Frontal cortex (tissue), 4 donors: ENCODE measurements at places on chromosomes 7 and 10.

GRCh38 chr10:34993782-34994181 is 96.4 kb downstream of the CUL2 start:
- no peak for DNase-seq

GRCh38 chr7:32501522-32501921 is 6.2 kb downstream of the AVL9 start:
- no peak for DNase-seq

DNA sequence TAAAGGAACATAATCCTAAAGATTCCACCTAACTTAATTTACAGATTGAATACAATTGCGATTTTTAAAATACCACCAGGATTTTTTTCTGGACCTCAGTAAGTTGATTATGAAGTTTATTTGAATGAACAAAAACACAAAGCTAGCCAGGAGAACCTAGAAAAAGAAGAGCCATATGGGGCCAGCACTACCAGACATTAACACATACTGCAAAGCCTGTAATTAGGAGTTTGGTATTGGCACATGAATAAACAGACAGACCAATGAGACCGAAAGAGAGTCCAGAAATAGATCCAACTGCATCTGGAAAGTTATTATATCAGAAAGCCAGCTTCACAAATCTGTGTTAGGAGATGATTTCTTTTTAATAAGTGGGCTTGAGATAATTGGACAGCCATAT is 105.5 kb upstream of the CHST15 start:
- DNase-seq: no peak

GRCh38 chr10:112132435-112132834 is 51.1 kb downstream of the GPAM start:
- DNase-seq: no peak

DNA sequence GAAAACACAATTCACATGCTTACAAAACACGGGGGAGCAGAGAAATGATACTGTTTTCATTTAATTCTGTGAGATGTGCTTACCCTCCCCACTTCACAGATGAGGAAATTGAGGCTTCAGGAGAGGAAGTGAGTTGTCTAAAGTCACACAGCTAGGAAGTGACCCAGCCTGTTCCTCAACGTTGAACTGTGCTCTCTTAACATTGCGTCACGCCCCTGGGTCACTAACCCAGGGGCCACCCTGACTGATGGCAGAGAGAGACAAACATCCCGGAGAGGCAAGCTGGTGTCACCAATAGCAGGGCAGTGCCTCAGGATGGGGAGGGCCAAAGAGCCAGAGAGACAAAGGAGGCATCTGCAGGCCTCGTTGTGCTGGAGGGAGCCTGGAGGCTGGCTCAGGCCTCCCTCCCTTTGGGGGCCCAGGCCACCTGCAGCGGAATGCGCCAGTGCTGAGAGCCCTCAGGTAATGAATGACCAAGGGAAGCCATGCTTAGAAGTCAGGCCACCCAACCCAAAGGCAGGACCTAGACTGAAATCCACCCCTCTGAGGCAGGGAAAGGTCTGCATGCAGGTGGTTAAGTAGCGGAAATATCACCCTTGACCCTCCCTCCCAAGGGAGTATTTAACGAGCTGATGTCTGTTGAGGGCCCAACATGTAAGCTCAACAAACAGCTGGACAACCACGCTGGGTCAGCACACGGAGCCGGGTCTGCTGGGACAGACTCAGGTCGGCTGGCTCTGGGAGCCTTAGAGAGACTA is 81.3 kb downstream of the C10orf105 start:
- no peak for DNase-seq

DNA sequence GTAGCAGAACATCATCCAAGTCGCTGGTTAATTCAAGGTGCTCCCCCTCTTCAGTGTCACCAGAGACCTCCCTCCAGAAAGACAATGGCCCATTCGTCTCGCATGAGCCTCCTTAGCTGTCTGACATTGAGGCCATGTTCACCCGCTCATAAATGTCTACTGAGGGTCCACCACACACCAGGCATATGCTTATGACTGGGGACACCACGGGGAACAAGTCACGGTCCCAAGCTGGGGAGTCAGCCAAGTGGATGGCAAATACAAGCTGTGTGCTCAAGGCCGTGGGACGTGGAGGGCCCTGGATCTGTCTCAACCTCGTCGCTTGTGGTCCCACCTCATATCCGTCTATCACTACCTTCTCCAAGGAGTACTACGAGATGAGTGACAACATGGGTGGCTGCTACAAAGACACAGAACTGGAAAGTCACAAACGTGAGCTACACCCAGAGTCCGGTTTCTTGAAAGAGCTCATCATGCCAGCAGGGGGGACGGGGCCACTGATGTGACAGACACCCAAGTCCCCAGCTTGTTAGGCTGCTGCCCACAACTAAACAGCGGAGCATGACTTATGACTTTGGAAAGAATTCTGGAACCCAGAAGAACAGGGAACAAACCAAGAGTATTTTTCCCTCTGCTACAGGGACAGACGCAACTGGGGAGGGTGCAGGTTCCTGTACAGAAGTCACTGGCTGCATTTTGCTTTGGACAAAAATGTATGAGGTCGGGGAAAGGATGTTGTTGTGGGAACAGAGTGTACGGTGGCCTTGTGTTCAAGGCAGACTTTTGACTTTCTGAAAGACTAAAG is 189.6 kb downstream of the COBL start:
- DNase-seq: no peak

- DNase-seq: no peak
These were observed 34.8 kb downstream of the CALML5 start for GRCh38 chr10:5464546-5464945.

- no peak for DNase-seq
These were observed 800 bp downstream of the MINDY3 start for GRCh38 chr10:15859509-15859905.

- no peak for DNase-seq
These were observed 61.9 kb downstream of the CAMK2B start for GRCh38 chr7:44263326-44264082.

DNA sequence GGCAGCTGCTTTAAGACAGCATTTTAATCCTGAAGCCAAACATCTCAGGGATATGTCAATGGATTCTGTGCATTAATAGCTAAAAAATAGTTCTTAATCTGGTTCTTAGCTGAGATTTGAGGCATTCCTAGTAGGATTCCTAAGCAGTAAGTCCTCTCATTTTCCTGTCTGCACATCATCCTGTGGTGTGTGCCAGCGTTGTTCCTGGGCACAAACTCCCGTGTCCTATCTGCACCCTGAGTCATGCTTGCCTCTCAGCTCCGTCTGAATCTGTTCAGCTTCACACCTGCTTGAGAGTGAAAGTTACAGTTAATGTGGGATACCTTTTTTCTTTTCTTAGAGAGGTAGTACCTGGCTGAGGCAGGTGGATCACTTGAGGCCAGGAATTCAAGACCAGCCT is 19.5 kb downstream of the BAG3 start:
- DNase-seq: no peak

GRCh38 chr7:90713628-90714027 is 117.5 kb downstream of the CDK14 start:
- DNase-seq: no peak
